ENCODE measurements at places on chromosomes 16 and 17. TPM values are rescaled to one million over a fixed set of nuclear protein-coding genes. Genes with fewer than 3 reads are reported as not detected.

Gene KRTAP2-3
- total RNA-seq: not detected

Gene PRSS36
- total RNA-seq: 1.3 TPM

Gene KCNJ2
- total RNA-seq: under 0.01 TPM

Gene PLCG2
- under 0.01 TPM for total RNA-seq

Gene GP1BA
- total RNA-seq: not detected
